Activated gamma-delta T cell (primary cell): ENCODE measurements at places on chromosomes 11 and 22.

DNA sequence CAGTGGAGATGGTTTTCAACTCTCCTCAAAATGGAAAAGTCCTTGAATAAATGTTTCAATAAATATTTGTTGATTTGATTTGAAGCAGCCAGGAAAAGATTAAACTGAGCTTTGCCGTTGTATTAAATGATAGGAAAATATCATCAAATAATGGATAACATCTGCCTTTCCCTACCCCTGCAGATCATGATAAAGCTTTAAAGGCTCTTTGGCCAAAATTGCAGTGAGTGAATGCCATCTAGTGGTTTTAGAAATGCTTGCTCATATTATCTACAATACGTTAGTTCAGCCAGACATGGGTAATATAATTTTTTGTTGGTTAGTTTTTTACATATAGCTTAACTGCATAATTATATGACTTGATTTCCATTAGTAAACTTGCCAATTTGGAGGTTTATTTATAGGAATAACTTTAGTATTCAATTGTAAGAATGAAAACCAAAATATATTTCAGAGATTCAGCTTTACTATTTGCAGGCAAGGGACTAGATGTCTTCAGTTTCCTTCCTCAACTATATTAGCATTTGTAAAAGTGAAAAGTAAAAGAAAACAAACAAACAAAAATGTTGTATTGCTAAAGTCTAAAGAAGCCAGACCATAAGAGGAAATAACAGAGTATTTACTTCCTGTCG lies 159.2 kb downstream of the MSANTD4 start:
- DNase-seq, result no peak

DNA sequence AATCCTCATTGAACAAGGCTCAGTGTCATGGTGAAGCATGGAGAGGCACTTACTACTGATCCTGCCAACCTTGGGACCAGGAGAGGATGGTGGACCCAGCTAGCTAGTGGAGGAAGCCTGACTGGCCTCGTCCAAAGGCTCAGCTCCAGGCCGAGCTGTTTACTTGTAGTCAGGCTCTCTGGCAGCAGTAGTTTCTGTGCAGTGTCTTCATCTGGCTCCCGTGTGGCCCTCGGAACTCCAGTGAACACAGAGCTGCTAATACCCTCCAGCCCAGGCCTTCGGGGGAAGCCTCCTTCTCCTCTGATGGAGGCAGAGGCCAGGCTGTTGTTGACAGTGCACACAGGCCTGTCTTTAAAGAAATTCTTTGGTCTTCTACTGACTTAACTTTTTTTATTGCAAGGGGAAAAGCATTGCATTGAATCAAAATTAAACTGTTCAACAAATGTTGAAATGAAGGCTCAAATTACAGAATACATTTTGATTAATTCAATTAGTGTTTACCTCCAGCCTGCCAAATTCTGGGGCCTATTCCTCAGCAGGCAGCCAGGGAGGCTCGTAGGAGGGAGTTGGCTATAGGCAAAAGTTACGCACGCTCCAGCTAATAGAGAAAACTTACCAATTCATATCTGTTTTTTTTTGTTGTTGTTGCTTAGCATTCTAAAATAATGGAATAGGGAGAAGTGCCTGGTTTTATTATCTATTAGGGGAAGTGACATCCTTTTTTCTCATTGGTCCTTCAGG lies 18.8 kb downstream of the PPFIBP2 start:
- no peak for DNase-seq

GRCh38 chr11:61930933-61931332 lies 13.6 kb upstream of the RAB3IL1 start:
- no peak for DNase-seq

- DNase-seq, result no peak
Observed at GRCh38 chr11:66476841-66477251, 3.4 kb upstream of the DPP3 start.

DNA sequence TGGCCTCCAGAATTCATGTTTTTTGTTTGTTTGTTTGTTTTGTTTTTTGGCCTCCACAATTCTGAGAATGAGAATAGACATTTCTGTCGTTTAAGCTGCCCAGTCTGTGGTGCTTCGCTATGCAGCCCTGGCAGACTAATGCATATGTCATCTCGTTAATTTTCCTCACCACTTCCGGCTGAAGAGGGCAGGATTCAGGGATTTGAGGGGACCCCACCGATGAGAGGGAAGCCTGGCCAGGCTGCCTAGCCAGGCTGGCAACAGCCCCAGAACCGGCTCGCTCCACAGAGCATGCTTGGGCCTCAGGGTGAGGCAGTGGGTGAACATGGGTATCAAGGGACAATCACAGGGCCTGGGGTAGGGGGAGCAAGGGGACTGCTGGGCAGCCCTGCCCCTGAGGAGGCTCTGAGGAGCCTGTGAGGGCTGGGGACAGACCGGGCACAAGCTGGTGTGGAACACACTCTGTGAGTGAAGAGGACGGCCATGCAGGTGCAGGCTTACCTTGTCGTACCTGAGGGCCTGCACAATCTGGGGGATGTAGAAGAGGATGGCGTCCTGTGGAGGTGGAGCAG lies 47.8 kb upstream of the SERPIND1 start:
- no peak for DNase-seq

- DNase-seq, result no peak
Observed at GRCh38 chr11:33942954-33943353, 51.1 kb upstream of the LMO2 start.

DNA sequence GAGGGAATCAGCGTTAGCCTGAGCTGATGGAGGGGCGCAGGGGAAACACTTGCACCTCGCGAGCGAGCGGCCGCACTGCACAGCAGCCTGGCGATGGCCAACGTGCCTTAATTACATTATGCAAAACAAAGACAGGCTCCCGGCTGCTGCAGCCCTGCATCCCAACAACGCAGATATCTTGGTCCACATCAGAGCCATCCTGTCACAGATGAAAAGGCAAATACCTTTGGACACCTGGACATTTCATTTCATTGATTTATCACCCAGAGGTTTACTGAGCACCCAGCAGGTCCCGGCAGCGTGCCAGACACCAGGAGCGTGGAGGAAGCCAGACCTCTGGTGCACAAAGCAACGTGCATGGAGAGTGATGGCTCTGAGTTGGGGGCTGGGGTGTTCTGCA lies 843.0 kb downstream of the TBC1D22A start:
- DNase-seq, result no peak

GRCh38 chr11:17277024-17277584 lies 565 bp downstream of the NUCB2 start:
- DNase-seq, result no peak

GRCh38 chr22:47351836-47352579 lies 589.6 kb downstream of the TBC1D22A start:
- no peak for DNase-seq
